ENCODE measurements at places on chromosomes 12 and 14. TPM values are rescaled to one million over a fixed set of nuclear protein-coding genes. Genes with fewer than 3 reads are reported as not detected.

The PARP2 gene
- total RNA-seq = 25.2 TPM

The KLRC3 gene
- 0.30 TPM for total RNA-seq

The RNASE3 gene
- not detected for total RNA-seq

The GDF3 gene
- total RNA-seq = not detected

The CLEC4D gene
- total RNA-seq = not detected

The SERPINA6 gene
- total RNA-seq = not detected

The PLA2G1B gene
- not detected for total RNA-seq

The GOLT1B gene
- 45.8 TPM for total RNA-seq

The YLPM1 gene
- 65.0 TPM for total RNA-seq

The ACSM4 gene
- not detected for total RNA-seq
